COR-L47 (cell line): ENCODE measurements at places on chromosomes 2 and 18.

- DNase-seq, result no peak
These were observed 100.1 kb upstream of the OSR1 start for GRCh38 chr2:19458427-19459003.

- no peak for DNase-seq
These were observed 31.7 kb downstream of the IL37 start for GRCh38 chr2:112942654-112943002.

DNA sequence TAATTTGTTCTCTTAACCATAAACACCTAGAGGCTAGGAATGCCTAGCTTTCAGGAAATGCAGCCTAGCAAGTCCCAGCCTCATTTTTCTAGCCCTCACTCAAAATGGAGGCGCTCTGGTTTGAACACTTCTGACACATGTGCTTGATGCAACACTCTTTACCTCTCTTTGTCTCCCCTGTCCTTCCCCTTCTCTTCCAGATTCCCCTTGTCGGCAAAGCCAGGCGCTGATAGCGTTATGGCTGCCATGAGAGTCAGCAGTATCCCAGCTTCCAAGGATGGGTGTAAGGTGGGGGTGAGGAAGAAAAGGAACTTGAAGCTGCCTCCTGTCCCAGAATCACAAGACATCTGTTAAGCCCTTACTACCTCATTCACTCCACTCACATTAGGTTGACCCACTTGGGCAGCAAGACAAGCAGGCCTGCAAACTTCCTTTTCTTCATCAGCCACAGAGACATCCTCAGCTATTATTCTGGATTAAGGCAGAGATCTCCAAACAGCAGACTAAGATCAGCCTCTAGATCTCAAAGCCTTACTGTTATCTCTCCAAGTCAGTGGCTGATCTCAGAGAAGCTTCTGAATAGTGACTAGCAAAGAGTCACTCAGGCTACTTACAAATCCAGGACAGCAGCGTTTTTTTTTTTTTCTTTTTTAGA lies 1.9 kb upstream of the ST3GAL5 start:
- DNase-seq, result no peak

DNA sequence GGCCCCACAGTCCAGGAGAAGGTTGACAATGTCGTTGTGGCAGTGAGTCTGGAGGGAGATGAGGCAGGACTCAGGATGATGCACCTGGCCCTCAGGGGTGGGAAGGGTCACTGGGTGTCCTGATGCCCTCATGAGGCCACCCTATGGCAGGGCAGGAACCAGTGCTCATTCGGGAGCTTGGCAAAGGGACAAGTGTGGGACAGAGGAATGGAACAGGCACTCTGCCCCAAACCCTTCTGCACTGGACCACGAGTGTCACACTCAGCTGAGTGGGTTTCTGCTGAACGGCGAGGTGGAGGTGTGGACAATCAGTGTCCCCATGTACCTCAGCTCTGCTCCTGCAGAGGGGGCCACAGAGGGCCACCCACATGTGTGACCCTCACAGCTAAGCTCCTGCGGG lies 32.0 kb downstream of the ANKMY1 start:
- DNase-seq, result no peak

GRCh38 chr18:32177530-32177929 lies 12.3 kb upstream of the MEP1B start:
- DNase-seq, result peak; percentile 15

GRCh38 chr2:20303966-20304365 lies 46.7 kb downstream of the PUM2 start:
- no peak for DNase-seq

- DNase-seq, result no peak
These were observed 591.3 kb upstream of the SYT4 start for GRCh38 chr18:43868497-43868995.

DNA sequence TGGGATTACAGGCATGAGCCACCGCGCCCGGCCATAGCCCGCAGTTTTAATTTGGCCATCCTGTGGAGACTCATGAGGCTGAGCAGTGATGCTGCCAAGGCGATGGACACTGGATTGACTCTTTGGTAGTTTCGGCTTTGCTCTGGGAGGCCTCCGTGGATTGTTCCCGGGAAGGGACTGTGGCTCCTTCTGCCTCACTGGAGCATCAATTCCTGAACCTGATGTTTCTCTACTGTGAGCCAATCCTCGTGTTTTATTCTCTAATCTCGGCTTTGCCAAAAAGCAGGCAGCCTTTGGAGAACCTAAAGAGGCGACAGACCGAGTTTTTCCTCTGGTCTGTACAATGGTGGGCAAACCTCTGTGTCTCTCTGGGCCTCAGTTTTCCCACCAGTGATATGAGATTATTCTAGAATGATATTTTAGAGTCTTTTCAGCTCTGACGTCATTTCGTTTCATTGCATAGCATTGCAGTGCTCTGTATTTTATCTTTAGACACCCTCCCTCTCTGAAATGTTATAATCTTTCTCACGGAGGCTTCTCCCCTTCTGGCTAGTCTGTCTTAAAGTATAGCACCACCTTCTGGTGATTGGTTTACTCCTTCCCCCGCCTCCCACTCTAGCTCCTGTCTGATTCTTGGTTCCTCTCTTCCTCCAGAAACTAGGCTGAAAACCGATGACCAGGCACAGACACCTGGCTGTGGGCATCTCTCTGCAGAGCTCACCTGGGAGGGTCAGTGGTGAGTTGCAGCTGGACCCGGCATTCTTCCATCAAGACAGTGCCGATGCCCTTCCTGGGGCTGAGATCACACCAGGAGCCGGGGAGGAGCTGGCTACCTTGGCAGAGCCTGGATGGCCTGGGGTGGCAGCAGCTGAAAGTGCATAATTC lies 341.3 kb downstream of the MYCN start:
- peak; percentile 23 for DNase-seq

- DNase-seq, result no peak
These were observed 21.2 kb downstream of the RTP5 start for GRCh38 chr2:241890524-241891235.

- no peak for DNase-seq
These were observed 36.5 kb upstream of the PTPN4 start for GRCh38 chr2:119723186-119723585.

DNA sequence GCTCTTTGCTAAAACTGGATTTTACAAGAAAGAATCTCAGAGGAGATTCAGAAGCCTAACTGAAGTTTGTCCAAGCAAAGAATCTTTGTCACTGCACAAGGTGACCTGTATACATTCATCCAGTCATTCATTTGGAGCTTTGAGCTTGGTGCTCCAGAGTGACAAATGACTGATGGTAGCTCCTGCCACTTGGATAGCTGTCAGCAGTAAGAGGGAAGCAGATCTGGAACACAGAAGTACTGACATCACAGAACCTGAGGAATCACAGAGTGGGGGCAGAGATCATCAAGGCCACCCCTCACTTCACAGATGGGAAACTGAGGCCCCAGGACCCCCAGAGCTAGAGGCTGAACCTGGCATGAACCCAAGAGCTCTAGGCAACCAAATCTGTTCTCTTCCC lies 28.8 kb upstream of the IGFBP2 start:
- DNase-seq, result no peak

GRCh38 chr2:102344397-102344796 lies 11.2 kb upstream of the IL18R1 start:
- DNase-seq, result no peak

GRCh38 chr2:40243581-40244187 lies 208.2 kb downstream of the SLC8A1 start:
- no peak for DNase-seq

DNA sequence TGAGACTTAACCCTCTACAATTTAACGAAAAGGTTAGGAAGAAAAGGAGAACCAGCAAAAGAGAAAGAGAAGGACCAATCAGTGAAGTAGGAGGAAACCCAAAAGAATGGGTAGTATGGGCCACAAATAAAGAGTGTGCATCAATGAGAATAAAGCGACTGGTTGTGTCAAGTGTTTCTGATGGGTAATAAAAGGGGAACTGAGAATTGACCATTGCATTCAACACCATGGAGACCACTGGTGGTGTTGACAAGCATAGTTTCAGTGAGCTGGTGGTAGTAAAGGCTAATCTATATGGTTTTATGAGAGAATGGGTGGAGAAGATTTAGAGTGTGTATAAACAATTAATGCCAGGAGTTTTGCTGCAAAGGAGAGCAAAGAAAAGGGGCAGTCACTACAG lies 75.4 kb downstream of the CSRNP3 start:
- DNase-seq, result no peak

DNA sequence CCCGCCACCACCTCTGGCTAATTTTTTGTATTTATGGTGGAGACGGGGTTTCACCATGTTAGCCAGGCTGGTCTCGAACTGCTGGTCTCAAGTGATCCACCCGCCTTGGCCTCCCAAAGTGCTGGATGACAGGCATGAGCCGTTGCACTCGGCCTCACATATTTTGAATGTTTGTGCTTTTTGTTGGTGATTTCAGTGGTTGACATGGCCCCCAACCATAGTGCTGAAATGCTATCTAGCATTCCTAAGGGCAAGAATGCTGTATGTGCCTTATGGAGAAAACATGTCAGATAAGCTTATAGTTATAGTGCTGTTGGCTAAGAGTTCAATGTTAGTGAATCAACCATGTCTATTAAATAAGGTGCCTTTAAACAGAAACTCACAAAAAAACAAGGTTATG lies 8.9 kb downstream of the ZAP70 start:
- DNase-seq, result no peak

- no peak for DNase-seq
These were observed 567 bp downstream of the NT5C1B start for GRCh38 chr2:18588802-18589201.

- DNase-seq, result no peak
These were observed 176.0 kb downstream of the CCDC178 start for GRCh38 chr18:33264566-33264965.

GRCh38 chr2:88350331-88351248 lies 101.9 kb downstream of the FOXI3 start:
- no peak for DNase-seq

DNA sequence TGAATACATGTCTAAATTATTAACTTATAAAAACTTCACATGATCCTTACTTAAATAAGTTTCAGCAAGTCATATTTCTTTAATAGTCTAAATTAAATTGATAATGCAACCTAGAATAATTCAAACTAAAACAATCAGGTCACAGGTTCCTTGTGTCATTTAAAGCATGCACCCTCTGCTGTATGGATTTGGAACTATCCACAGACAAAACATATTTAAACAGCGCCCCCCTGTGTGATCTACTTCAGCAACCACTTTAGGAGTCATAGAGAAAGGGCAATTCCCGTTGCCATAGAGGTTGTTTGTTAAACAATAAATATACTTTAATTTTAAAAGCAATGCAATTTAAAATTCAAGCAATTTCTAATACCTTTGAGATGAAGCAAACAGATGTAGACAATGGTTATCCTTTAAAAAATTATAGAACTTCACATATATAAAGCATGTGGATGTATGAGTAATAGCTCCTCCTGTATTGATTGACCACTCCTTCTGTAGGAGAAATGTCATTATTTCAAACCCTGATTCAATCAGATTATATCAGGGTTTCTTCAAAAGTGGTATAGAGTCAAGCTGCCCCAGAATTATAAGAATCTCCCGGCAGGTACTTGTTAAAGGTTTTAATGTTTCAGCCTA lies 21.2 kb downstream of the GRB14 start:
- DNase-seq, result peak; percentile 85

DNA sequence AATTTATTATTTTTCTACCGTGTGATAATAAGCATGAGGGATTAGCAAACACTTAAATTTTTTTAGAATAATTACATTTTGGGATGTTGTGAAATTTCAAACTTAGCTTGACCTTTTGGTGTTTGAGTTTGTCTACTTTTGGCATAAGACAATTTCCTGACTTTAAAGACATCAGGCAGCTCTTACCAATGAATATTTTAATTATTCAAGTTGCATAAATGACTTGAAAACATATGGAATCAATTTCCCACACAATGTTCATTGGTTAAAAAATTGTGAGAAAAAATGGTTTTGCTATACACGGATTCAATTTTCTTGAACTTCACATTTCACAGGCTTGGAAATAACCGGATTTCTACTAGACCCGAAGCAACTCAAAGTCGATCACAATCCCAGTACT lies 243.4 kb downstream of the IKZF2 start:
- DNase-seq, result no peak

GRCh38 chr2:234682492-234683228 lies 185.8 kb upstream of the ARL4C start:
- DNase-seq, result no peak

DNA sequence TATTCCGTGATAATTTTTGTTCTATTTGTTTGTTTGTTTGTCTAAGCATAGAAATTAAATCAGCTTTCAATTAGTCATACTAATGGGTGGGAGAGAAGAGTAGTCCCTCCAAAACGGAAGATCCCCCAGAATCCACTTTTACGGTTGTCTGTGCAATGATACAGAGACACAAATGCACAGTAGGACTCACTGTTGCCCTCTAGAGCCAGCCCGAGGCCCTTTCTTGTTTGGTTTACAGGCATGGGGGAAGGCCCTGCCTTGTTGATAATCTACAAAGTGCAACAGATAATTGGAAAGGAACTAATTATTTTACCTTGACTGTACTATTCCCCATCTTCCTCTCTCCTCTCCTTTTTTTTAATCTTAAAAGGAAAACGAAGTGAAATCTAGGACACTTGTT lies 121.1 kb downstream of the ACOXL start:
- no peak for DNase-seq

GRCh38 chr2:181456660-181457120 lies 496 bp upstream of the ITGA4 start:
- no peak for DNase-seq

DNA sequence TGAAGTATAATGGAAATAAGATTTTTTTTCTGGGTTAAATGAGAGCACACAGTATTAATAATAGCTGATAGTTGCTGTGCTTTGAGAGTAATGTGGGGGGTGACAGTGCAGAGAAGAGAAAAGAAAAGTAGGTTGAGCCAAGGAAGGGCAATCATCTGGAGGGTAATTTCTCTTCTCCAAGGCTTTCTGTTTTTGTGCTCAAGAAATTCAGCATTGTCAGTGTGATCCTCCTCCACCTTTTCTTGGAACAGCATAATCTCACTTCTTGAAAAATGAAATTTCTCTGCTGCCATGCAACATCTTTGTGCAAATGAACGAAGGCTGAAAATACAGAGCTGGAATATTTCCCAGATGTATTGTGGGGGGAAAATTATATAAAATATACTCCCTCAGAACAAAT lies 673.1 kb downstream of the LRRTM4 start:
- DNase-seq, result no peak

- DNase-seq, result no peak
These were observed 32.6 kb upstream of the B3GNT2 start for GRCh38 chr2:62163106-62163831.

DNA sequence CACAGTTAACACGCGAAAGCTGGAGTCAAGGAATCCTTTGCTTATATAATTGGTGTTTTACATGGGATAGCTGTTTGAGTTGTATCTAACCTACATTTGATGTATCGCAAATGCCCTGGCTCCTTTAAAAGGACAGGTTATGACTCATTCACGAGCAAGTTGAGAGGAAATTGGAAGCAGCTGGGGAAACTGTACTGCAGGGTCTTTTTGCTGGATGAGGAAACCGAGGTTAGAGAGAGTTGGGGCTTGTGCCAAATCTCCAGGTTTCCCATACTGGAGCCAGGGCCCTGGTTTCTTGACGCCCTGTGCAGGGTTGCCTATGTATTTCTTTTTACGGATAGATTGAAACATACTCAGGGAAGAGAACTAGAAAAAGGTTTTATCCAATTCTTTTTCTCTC lies 60.0 kb upstream of the SPTBN1 start:
- no peak for DNase-seq

- peak; percentile 24 for DNase-seq
These were observed 14.1 kb upstream of the ZDBF2 start for GRCh38 chr2:206260188-206261012.
